Stimulated activated CD4-positive, alpha-beta T cell treated with anti-CD3 and anti-CD28 coated beads, TNF-alpha, amount 100 ng/mL, for 1 hour (primary cell): ENCODE measurements at places on chromosomes 12 and 14.

- no peak for DNase-seq
Observed at GRCh38 chr14:75579882-75580281, 1.5 kb downstream of the FLVCR2 start.

GRCh38 chr12:33514893-33515292, 75.3 kb upstream of the SYT10 start:
- no peak for DNase-seq

GRCh38 chr12:110353211-110353965, 50.1 kb downstream of the ANAPC7 start:
- no peak for DNase-seq

DNA sequence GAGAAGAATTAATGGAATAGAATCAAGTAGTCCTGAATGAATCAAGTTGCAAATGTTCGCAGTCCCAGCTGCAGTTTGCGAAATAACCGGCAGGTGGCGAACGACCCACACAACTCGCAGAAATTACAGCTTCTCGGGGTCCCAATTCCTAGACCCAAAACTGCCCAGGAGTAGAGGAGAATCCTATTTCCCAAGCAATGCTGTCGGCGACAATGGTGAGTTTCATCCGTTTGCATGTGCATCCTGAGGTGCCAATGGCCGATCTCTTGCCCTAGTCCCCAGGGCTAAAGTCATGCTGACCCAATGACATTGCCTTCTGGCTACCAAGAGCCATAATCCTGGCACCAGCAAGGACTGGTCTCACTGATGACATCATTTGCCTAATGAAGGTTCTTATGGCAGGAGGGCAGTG, 8.5 kb upstream of the ASCL1 start:
- peak; percentile 12 for DNase-seq

DNA sequence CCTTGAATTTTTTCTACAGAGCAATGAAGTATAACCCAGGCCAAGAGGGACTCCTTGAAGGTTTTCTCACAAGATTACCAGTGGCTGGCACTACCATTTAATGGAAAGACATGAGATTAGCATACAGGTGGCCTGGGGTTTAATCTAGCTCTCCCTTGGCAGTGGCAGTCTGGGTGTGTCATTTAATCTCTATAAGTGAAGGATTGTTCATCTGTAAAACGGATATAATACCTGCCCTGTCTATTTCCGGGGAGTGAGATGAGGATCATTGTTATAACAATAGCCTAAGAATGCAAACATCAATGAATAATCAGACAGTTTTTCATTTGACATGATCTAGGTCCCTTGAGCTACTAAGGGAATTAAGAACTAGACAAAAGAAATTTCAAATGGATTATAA, 168.7 kb upstream of the CPNE8 start:
- DNase-seq = no peak

- no peak for DNase-seq
Observed at GRCh38 chr12:386651-387050, 2.5 kb downstream of the KDM5A start.

DNA sequence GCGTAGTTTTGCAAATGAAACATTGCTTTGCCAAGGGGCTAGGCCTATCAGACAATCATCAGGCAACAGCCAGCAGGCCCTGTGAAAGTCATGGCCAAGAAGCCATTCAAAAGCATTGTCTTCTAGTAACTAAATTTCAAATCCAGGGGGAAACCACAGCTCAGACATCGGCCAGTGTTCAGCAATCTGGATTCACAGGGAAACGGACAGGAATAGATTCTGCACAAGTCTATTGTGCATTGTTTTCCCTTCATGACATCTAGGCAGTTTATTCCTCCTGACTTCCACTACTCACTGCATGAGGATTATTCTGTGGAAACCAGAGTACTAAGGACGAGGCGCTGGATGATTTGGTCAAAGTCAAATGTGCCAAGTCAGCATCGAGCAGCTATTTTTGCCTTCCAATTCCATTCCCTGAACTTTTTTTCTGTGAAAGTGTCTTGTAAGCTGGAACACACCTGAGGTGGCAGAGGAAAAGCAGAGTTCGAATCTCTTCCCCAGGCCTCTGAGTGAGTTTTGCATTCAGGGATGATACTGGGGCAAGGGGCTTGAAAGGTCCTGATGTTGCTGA, 75.4 kb downstream of the VCPKMT start:
- no peak for DNase-seq

DNA sequence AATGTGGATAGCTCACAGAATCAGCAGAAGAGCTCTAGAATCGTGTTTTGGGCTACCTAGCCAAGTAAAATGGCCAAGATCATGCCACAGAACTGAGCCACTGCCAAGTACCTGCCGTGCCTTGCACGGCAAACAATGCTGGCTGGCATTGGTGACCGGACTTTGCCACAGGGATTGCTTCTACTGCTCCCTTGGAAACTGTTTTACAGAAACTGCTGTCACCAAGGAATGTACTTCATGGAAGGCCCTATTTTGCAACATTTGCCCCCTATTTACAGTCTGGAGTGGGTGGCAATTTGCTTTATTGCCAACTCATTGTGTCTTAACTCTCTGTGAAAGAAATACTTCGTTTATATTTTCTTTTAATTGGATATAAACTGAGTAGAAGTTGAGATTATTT, 49.0 kb downstream of the BORCS5 start:
- no peak for DNase-seq

- DNase-seq = no peak
Observed at GRCh38 chr14:79705126-79705894, 506.0 kb downstream of the DIO2 start.

GRCh38 chr12:56387152-56387736, 24.6 kb upstream of the APOF start:
- no peak for DNase-seq

DNA sequence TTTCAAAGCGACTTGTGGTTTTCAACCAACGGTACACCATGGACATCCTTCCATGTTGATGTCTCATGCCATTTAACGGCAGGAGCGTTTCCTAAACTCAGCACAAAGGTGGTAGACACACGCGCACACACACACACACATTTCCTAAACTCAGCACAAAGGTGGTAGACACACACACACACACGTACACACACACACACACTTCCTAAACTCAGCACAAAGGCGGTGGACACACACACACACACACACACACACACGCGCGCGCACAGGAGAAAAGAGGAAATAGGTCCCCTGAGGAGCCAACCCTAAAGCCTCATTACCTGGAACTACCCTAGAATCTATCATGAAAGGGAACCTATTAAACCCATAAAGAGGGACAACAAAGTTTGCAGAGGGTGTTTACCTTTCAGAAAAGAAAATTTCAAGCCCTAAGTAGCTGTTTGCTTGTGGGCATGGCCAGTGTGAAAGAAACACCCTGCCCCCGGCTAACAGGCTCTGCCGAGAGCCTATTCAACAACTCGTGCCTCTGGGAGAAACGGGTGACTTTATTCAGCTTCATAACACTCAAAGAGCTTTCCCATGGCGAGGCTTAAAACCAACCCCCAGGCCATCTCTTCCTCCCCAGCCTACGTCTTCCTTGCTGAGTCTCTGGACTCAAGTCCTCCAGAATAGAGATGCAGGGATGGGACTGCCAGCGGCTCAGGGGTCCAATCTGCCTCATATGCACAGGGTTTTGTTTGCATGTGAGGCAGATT, 31.8 kb downstream of the SLC8B1 start:
- DNase-seq = no peak

DNA sequence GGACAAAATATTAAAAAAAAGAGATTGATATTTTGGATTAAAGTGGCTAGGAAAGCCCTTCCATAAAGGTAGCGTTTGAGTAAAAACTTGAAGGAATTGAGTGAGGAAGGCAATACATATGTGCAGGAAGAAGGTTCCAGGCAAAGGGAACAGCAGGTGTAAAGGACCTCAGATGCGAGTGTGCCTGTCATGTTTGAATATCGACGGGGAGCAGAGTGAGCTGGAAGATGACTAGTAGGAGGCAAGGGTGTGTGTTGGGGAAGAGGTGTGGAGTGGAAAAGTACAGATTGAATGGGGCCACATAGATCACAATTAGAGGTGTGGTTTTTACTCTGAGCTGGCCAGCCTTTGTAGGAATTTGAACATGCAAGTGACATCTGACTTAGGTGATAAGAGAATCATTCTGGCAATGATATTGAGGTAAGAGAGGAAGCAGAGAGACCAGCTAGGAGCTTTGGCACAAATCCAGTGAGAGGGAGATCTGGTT, 15.0 kb upstream of the FBXO33 start:
- DNase-seq = no peak

- DNase-seq = no peak
Observed at GRCh38 chr12:106582249-106582591, 584 bp upstream of the RFX4 start.

DNA sequence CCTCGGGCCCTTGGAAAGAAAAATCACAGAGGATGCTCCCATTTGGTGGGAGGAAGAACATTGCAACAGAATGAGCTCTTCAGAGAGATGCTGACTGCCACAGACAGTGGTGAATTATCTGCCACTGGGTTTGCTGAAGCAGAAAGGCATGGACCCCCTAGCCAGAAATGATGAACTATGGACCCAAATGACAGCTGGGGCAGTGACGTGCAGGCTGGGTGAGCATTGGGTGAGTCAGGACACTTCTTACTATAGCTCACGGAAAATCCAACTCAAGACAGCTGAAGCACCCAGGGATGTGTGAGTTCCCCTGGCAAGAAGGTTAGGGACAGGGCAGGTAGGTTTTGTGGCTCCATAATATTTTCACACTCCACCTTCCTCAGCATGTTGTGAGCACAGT, 993.2 kb downstream of the BCL11B start:
- DNase-seq = no peak

- DNase-seq = no peak
Observed at GRCh38 chr12:49503674-49504180, 35.1 kb upstream of the KCNH3 start.

- no peak for DNase-seq
Observed at GRCh38 chr14:91858536-91859275, 8.6 kb downstream of the TC2N start.

- DNase-seq = no peak
Observed at GRCh38 chr14:52538623-52539022, 13.7 kb downstream of the TXNDC16 start.

DNA sequence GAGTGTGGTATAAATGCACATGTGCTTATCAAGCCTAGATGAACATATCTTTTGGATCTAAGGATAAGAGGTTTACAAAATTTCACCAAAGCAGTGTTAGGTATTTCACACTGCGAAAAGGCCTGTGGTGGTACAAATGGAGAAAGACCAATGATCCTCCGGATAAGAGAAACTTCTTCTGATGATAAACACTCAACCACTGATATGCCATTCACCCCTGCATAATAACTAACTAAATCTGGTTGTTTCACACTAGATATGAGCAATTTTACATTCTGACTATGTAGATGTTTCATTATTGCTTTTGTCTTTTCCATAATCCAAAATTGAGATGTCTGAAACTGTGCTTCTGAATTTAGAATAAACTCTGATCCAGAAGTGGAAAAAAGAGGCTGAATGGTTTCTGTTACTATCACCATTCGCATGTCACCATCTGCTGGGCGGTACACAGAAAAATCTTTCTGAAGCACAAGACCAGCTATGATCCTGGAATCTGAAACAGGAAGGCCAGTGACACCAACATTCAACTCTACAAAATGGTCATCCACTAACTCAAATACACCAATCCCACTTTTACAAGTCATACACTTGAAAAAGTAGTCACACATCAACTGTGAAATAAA, 1.3 kb downstream of the BBS10 start:
- DNase-seq = no peak

DNA sequence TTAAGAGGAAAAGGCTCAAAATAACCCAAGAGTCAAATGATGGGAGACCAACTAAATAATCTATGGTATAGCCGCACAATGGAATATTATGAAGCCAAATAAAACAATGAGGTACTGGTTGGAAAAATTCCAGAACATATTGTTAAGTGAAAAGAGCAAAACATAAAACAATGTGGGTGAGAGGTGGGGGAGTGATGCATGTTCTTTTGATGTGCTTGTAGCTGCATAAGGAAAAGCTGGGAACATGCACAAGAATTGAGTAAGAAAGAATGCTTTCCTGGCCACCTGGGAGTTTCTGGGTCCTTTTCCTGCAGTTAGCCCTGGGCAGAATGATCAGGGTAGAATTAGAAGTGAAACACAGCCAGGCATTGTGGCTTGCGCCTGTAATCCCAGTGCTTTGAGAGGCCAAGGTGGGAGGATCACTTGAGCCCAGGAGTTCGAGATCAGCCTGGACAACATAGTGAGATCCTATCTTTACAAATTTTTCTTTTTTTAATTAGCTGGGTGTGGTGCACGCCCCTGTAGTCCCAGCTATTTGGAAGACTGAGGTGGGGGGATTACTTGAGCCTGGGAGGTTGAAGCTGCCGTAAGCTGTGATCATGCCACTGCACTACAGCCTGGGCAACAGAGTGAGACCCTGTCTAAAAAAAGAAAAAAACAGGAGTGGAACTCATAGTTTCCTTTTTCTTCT, 7.9 kb downstream of the ABCB9 start:
- no peak for DNase-seq

- DNase-seq = no peak
Observed at GRCh38 chr14:93108105-93108504, 7.6 kb downstream of the ITPK1 start.

DNA sequence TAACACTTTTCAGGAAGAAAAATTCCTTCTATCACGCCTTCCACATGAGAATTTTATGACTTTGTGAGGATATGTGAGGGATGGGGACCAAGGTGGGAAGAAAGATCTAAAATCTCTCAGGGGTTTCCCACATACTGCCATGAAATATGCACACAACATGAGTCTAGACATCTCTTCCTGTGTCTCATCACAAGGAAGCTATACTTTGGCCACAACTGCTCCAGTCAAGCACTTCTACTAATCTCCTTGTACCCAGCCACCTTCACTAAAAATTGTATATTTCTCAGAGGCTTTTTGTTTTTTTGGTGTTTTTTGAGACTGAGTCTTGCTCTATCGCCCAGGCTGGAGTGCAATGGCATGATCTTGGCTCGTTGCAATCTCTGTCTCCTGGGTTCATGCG, 3.2 kb downstream of the OSBPL8 start:
- no peak for DNase-seq

DNA sequence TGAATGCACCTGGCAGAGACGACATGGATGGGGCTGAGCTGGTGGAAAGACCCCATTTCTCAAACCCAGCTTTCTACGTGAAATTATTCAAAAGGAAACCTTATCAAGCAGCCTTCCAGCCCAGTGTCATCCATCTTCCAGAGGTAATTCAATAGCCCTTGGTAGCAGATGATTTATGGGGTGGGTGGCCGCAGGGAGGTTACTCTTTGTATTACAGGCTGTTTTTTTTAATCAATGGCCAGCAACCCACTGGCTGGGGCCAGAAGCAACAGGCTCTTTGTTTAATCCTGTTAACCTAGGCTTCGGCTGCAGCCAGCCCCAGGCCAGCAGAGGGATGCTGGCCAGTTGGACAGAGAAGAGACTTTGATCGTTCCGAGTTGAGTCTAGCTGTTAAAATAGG, 139.8 kb upstream of the SRRM4 start:
- DNase-seq = no peak

DNA sequence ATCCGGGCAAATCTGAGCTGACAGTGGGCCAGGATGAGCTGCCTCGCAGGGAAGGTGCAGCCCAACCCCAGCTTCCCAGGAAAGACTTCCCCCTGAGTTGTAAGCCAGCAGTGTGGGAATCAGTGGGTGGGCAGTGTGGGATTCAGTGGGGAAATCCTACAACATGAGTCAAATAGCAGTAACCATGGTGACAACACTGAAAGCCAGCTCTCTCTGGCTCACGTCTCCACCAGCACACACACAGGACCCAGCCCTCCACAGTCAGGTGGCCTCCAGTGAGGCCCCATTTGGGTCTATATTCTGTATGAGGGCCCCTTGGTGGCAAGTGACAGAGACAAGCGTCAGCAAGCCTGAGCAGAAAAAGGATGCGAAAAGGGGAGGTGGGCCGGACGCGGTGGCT, 6.0 kb upstream of the LGALS3 start:
- no peak for DNase-seq
